ENCODE measurements at places on chromosomes 16 and 17.

- DNase-seq: no peak
These were observed 30.1 kb downstream of the ACSF3 start for GRCh38 chr16:89123831-89124100.

GRCh38 chr16:78677181-78677731, 577.8 kb downstream of the WWOX start:
- DNase-seq: no peak

- DNase-seq: no peak
These were observed 28.4 kb downstream of the TMEM204 start for GRCh38 chr16:1561836-1562235.

DNA sequence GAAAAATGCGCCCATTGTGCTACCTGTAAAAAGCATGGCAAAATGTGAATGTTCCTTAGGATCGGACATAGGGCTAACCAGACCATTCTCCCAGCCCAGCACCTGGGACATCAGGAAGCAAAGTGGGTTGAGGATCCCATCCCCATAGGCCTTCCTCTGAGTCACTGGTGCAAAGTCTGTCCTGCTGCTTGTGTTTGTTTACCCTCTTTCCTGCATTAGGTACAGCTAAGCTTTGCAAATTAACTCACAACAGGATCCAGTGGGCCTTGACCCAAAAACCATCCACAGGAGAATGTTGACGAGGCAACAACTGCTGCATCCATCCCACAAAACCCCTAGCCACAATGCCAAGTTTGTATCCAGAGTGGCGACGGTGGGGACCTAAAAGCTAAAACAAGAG, 106.2 kb downstream of the GRIN2A start:
- DNase-seq: no peak

DNA sequence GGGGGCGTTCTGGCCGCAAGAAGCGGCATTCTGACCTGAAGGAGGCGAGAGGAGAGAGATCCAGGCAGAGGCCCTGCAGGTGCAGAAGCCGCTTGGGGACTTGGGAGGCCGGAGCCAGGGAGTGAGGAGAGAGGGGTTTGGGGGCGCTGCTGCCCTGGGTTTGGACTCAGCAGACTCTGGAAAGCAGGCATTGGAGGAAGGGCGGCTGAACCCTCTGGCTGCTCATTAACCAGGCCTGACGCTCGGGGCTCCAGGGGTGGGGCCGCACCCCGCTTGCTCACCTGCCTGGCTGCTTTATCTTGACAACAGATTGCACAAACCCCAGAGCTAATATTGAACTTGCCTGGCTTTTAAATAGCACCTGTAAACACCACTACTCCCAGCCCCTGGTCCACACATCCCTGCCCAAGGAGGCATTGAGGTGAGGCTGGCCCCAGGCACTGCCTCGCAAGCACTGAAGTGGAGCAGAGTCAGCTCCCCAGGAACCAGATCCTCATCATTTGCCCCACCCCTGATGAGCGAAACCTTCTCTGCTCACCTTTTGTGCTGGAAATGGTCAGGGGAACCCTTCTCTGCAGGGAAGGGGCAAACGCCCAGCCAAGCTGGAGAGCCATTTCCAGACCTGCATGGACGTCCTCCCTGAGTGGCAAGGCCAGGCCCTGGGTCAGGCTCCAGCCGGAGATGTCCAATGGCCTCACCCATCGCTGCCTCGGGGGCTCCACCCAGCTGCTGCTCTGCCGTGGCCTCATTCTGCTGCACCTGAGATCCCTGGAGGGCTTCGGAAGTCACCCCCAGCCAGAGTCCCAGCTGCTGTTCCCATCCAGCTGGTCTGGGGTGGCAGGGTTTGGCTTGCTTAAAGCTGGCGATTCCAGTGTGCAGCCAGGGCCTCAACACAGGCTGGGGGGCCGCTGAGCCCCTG, 190.2 kb upstream of the GSE1 start:
- DNase-seq: no peak

GRCh38 chr16:85464383-85465305, 148.5 kb upstream of the GSE1 start:
- DNase-seq: no peak

All from common myeloid progenitor, CD34-positive (primary cell).